ENCODE measurements at places on chromosomes 1 and 21.

DNA sequence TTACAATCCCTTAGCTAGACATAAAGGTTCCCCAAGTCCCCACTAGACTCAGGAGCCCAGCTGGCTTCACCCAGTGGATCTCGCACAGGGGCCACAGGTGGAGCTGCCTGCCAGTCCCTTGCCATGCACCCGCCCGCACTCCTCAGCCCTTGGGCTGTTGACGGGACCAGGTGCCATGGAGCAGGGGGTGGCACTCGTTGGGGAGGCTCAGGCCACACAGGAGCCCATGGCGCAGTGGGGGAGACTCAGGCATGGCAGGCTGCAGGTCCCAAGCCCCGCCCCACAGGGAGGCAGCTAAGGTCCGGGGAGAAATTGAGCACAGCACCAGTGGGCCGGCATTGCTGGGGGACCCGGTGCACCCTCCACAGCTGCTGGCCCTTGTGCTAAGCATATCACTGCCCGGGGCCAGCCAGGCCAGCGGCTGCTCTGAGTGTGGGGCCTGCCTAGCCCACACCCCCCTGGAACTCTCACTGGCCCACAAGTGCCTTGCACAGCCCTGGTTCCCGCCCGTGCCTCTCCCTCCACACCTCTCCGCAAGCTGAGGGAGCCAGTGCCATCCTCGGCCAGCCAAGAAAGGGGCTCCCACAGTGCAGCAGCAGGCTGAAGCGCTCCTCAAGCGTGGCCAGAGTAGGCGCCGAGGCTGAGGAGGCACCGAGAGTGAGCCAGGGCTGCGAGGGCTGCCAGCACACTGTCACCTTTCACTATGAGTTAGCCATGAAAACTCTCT, 117.8 kb downstream of the LIPI start:
- DNase-seq: no peak

- DNase-seq: no peak
Observed at GRCh38 chr1:23167353-23168078, 1.1 kb downstream of the LUZP1 start.

GRCh38 chr1:85577419-85578320, 2.9 kb upstream of the CCN1 start:
- no peak for DNase-seq

DNA sequence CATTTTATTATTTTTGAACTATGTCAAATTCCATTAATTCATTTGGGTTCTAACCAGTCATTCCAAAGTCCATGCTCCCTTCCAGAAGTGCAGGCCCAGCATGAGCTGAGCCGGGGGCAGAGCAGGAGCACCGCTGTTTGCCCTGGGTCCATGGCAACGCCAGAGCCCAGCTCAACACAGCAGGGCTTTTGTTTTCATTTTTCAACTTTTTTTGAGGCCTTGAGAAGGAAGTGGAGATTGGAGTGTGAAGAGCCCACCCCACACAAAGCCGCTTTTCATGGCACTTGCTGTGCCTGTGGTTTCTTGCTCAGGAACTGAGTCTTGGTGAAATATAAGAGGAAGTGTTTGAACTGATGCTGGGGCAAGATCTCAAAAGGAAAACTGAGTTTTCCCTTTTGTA, 13.2 kb upstream of the PRMT2 start:
- no peak for DNase-seq

- DNase-seq: no peak
Observed at GRCh38 chr1:15957221-15958095, 18.4 kb downstream of the ZBTB17 start.

DNA sequence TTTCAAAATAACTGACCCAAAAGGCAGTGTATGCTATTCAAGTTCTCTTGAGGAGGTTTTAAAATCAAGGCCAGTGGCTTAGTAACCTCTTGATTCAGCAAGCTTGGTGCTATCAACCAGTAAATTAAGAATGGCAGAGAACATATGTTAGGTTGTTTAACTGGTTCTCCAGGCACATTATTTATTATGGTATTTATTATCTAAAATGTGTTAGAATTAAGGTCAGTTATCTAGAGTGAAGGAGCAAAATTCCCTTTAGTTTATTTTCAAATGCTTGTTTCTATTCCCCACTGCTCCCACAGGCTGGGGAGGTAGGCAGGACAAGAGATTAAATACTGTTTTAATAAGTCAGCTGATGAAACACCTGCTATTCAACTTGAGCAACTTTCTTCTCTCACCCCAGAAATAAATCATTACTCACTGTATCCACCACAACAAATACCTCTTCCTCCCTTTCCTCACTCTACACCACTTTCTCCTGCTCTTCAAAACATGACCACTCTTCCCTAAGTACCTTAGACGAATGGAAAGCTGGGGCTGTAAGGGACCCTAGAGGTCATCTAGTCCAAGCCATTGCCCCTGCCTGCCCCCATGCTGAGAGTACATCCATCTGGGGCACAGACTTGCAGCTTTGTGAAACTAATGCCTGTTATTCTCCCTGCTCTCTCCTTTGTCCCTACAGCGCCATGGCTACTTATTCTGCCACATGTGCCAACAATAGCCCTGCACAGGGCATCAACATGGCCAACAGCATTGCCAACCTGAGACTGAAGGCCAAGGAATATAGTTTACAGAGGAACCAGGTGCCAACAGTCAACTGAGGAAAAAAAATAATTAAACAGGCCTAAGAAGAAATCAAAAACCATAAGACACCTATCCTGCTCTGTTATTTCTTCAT, 71.7 kb downstream of the PRRX1 start:
- DNase-seq: no peak

GRCh38 chr1:216815260-216816131, 92.3 kb upstream of the ESRRG start:
- DNase-seq: no peak

DNA sequence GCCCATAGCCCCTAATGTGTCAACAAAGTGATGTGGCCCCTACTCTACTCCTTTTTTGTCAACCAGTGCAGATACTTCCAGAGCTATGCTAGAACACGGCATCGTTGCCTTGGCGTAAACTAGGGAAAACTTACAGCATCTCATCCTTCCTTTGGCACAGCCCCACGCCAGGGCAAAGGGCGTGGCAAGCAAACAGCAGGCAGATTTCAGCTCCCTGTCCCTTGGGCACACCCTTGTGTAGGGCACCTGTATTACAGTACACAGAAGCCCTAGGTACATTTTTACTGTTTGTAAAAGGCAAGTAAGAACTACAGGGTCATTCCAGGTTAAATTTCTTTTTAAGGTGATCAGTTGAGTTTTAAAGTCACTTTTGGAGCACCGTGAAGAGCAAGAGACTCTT, 29.3 kb downstream of the PRDX6 start:
- no peak for DNase-seq

DNA sequence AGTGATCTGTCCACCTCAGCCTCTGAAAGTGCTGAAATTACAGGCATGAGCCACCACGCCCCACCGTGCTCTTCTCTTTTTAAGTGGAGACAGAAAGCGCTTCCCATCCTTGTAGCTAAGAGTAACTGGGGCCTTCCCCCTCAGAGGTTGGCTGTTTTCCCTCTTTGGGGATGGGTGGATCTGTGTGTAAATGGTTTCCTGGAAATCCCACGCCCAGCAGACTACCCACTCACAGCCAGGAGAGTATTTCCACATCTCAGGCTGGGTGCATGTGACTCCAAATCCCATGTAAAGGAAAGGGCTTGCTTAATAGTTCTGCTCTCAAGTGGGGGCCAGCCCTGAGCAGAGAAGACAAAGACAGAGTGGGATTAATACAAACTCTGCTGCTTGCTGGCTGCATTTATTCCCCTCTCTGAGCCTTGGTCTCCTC, 19.6 kb upstream of the TCEA3 start:
- no peak for DNase-seq

DNA sequence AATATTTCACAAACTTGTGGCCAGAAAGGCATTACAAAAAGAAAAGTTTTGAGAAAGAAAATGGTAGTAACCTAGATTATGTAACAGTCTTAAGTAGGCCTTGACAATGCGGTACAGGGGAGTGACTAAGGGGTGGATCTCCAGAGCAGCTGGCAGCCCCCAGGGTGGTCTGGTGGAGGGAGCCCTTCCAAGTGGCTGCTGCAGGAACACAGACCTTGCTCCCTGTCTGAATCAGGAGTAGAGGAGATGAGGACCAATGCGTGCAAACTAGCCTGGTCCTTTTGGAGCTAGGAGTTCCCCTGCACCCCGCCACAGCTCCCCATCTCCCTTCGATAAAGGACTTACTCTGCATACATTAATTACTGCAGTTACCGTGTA, 189.0 kb downstream of the NFIA start:
- DNase-seq: no peak

- no peak for DNase-seq
Observed at GRCh38 chr1:53254011-53254640, 15.8 kb upstream of the MAGOH start.

GRCh38 chr1:39446986-39447567, 44.4 kb upstream of the BMP8A start:
- no peak for DNase-seq

- no peak for DNase-seq
Observed at GRCh38 chr1:234579967-234580366, 30.0 kb downstream of the IRF2BP2 start.

DNA sequence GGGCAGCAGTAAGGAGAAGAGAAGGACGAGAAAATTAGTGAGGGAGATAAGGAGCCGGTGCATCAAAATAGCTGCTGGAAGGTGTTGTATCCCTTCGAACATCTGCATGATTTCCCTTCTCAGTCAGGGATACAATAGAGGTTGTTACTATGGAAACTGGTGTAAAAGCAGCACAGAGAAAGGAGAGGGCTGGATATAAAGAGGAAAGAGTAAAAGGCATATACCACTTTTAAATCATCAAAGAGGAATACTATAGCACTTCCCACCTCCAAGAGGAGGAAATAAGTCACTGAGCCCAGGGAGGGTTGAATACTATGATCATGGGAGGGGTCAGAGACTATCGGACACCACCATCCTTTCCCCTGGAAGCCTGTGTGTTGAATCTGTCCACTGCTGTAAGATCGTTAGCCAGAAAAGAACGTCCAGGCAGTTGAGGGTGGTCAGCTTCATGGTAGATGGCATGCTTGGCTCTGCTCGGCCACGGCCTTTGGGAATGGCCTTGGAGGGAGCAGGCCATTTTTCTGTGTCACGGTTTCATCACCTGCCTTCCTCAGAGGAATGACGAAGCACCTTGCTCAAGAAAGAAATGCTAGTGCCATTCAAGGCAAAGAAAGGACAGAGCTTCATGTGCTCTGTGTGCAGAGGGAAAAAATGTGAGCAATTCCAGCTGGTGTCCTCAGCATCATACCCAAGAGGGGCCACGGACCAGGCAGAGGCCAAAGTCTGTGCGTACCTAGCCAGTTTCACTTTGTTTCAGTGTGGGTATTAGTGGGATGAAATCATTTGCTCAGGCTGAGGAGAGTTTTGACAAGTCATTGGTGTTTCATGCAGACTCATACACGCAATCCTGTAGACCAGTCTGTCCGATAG, 64.2 kb downstream of the IRF2BP2 start:
- DNase-seq: no peak

GRCh38 chr1:207619871-207620542, 24.9 kb upstream of the CR1L start:
- DNase-seq: no peak

DNA sequence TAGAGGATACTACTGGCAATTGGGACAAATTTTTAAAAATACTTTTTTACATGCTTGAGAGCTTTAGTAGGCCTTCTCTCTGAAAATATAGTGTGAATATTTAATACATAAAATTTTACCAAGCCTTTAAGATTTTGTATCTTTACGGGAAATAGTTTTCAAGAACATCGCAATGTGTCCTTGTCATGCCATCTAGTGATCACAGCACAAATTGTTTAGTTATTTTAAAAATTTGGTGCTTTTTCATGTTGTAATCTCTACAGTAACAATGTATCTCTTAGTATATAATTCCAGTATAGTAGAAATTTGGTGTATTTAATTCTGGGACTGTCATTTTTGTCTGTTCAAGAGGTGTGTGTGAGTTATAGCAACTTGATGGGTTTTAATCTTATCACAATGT, 6.7 kb downstream of the CDC7 start:
- no peak for DNase-seq

DNA sequence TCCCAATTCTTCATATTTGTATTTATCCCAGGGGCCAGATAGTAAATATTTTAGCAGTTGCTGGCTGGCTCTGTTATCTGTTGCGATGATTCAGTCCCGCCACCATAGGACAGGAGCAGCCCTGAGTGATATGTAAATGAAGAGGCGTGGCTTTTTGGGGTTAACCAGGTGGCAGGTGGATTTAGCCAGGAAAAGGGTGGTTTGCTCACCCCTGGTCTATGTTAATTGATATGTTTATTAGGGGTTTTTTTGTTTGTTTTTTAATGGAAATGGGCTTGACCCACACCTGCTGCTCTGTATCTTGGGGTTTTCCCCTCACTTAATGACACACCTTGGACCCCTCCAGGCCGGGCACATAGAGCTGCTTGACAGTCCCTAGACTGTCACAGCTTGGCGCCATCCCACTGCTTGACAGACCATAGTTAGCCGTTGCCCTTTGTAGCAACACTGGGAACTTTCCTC, 62.8 kb downstream of the PIK3CD start:
- no peak for DNase-seq

DNA sequence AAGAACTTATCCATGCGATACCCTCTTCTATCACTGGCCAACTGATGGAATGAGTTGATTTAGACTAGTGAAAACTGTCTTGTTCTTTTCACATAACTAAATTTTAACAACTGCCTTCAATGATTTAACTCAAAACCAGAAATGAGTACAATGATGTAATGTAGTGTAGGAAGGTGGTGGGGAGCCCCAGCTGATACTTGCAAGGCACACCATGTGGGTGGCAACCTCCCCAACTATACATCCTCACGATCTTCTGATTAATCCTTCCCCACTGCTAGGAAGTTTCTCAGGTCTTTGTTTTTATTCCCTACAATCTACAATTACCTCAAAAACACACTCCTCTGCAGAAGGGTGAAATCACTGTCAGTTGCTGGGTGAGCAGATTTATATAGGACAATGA, 100.7 kb downstream of the KCTD3 start:
- no peak for DNase-seq

DNA sequence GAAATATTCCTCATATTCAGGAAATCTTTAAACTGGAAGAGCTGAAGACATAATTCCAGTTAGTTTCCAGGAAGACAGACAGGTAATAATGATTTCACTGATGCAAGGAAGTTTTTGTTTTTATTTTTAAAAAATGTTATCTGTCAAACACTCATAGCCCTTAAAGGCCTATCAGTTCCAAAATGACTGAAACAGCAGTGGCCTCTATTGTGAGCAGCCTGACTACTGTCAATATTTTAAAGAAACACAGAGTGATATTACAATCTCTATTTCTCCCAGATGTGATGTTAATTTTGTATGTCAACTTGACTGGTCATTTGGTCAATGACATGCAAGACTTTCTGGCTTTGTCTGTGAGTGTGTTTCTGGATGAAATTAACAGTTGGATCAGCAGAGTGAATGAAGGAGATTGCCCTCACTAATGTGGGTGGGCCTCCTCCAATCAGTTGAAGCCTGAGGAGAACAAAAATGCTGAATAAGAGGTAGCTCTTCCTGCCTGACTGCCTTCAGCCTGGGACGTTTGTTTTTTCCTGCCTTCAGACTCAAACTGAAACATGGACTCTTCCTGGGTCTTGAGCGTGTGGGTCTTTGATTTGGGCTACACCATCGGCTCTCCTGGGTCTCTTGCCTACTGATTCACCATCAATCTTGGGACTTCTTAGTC, 31.3 kb upstream of the SLC30A10 start:
- DNase-seq: no peak

- no peak for DNase-seq
Observed at GRCh38 chr1:68322837-68323687, 90.7 kb upstream of the WLS start.

Data from D721Med (cell line).